ENCODE measurements at places on chromosomes 4 and X. TPM values are rescaled to one million over a fixed set of nuclear protein-coding genes. Genes with fewer than 3 reads are reported as not detected.

Gene ANAPC4
- total RNA-seq: 29.2 TPM

Gene FMR1
- total RNA-seq: 31.1 TPM

Gene RGS12
- total RNA-seq: 22.2 TPM

Gene NMU
- total RNA-seq: 81.1 TPM

Gene GSX2
- not detected for total RNA-seq

Gene PCDH7
- 65.9 TPM for total RNA-seq

Gene SPANXA2
- not detected for total RNA-seq

Gene SLC10A4
- total RNA-seq: 8.4 TPM

Gene TBC1D25
- 10.5 TPM for total RNA-seq

Gene TREX2
- total RNA-seq: 2.9 TPM

DNA sequence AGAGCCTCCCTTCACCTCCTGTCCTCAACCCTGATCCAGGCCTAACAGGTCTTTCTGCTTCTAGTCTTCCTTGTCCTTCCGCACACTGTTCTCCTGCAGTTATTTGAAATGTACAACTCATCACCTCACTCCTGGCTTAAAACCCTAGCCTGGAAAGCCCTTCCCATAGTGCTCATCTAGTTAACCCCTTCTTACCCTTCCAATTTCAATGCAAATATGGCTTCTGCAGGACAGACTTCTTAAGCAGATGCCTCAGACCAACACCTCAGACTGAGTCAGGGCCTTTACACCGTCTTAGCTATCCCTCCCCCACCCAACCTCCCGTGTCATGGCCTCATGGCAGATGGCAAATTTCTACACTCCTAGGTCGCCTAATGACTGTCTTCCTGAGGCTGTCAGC lies 130.4 kb downstream of the BCOR start:
- DNase-seq: no peak

- no peak for DNase-seq
These were observed 48.2 kb downstream of the EVC2 start for GRCh38 chr4:5660185-5660584.

DNA sequence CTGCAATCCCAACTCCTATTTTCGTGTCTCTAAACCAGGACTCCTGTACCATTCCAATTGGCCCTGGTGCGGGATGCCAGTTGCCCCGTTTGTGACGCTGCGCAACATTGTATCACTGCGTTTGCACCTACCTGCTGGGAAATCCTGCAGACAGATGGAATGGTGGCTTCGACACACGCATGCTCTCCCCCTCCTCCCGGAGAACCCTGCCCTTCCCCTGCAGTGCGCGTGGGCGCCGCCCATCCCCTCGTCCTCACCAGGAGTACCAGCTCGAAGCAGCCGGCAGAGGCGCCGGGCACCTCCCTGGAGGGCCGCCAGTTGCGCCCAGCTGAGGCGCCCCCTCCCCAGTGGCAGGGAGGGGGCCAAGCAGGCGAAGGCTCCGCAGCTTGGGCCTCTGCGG lies 1.4 kb downstream of the DGKK start:
- no peak for DNase-seq

GRCh38 chr4:127586922-127587571 lies 45.7 kb upstream of the INTU start:
- peak; percentile 38 for DNase-seq

DNA sequence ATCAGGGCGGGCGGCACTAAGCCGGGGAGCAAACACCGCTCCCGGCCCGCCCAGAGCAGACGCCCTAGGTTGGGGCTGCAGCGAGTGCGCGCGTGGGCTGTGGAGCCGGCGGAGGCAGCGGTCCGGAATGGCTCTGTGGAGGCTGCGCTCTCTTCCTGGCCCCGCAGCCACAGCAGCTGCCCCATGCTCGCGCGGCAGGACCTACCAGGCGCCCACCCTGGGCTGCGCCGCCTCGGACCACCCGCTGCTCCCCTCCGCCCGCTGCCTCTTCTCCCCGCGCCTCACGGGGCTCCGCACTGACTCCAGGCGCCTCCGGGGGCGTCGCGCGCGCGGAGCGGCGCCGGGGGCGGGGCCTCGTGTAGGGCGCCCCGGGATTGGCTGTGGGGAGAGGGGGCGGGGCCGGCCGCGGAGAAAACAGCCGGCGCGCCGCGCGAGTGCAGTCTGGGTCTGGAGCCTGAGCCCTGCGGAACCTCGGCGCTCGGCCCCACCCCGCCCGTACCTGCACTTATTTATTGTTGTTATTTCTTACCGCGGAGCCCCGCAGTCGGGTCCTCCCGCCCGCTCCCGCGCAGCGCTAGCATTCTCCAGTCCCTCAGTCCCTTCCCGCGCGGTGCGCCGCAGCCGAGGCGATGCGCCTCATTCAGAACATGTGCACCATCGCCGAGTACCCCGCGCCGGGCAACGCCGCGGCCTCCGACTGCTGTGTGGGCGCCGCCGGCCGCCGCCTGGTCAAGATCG lies at the start of gene RASL11B:
RASL11B (plus strand) TSS at position 439 of the 738 bp plus-strand sequence; CDS start at position 630, 191 bp downstream.
- DNase-seq: peak; percentile 4

DNA sequence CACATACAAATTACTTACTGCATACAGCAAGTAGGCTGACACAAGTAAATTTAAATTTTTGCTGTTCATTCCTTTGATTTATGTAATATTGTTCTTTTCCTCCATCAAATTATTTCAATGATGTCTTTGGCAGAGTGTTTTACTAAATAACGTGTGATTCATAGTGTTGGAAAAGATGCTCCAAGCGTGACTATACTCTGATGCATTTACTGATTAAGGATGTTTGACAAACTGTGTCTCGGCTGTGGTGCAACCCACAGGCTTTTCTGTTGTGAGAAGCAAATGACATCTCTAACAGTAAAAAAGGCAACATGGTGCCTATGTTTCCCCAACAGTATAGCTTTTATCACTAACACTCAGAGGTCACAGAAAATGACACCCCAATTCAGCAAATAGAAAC lies 540.9 kb downstream of the PPP4R3C start:
- DNase-seq: no peak

DNA sequence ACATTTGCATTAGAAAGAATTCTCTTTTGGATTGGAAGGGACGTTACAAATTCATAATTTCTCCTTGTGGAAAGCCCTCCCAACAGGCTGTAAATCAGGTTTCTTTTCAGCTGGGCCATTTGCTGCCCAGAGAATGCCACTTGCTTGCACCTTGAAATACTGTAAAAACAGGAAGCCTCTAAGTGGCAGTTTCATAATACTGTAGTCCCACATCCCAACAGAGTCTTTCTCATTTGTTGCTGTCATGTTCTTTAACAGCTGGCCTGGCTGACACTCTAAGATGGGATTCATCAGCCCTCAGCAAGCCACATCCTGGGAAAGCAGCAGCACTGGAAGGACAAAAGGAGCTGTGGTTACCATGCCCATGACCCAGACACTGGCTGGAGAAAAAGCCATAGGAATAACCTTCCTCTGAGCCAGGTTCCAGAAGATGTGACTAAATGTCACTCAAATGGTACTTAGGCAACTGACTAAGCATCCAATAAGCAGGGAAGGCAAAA lies 221.9 kb upstream of the MBNL3 start:
- no peak for DNase-seq

- DNase-seq: no peak
These were observed 67.8 kb upstream of the ATP6AP2 start for GRCh38 chrX:40513012-40513411.

DNA sequence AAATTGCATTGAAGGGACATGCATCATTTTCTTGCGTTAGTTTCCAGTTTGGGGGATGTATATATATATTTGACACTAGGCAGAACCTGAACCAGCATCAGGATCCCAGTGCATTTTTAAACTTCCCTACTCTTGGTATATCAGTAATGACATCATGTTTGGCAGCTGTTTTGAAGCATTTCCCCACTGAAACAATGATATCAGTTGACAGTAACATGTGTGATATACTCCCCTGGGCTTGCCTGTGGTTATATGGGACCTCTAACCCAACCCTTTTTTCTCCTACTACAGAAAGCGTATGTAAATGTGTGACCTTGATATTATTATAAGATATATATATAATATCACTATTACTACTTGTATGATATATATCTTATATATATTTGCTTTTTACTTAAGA lies 225.9 kb upstream of the CASK start:
- DNase-seq: no peak

GRCh38 chrX:11474576-11474975 lies 181.4 kb downstream of the AMELX start:
- no peak for DNase-seq

- no peak for DNase-seq
These were observed 3.8 kb downstream of the ASMT start for GRCh38 chrX:1618689-1619088.

DNA sequence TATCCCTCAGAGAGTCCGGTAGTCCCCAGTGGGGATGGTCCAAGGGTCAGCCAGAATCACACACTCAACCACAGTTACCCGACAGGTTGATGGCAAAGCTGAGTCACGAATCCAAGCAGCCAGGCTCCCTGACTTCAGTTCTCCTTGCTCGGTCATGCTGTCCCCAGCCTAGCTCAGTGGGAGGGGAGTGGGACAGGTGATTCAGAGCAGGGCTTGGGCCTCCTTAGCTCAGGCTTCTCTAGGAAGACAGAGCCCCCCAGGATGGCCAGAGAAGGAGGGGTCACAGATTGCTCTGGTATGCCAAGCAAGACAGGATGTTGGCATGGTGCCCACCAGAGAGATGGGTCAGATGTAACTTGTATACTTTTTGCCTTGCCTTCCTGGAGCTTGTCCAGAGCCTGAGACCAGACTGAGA lies 66.5 kb downstream of the EFNB1 start:
- DNase-seq: no peak

DNA sequence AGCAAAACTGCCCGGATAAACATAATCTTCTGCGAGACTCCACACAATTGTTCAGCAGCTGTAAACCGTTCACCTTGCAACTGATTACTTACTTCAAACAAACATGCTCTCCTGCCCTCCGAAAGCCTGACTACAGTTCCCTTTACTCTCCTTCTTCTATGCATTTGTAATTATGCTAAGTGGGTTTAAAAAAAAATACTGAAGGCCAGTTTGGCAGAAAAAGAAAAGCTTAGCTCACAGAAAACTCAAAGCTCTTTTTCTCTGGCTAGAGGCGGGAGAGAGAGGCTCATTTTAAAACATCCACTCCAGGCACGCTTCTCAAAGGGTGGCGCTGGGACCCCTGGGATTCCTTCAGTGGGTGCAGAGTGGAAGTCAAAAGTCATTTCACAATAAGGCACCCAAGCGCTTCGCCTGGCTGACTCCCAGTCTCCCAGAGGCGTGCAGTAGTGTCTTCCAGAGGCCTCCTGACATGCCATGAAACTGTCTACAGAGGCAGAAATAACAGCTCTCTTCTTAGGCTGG lies 1.9 kb downstream of the DHRSX start:
- no peak for DNase-seq

- no peak for DNase-seq
These were observed 69.2 kb downstream of the BLTP1 start for GRCh38 chr4:122221322-122221721.

DNA sequence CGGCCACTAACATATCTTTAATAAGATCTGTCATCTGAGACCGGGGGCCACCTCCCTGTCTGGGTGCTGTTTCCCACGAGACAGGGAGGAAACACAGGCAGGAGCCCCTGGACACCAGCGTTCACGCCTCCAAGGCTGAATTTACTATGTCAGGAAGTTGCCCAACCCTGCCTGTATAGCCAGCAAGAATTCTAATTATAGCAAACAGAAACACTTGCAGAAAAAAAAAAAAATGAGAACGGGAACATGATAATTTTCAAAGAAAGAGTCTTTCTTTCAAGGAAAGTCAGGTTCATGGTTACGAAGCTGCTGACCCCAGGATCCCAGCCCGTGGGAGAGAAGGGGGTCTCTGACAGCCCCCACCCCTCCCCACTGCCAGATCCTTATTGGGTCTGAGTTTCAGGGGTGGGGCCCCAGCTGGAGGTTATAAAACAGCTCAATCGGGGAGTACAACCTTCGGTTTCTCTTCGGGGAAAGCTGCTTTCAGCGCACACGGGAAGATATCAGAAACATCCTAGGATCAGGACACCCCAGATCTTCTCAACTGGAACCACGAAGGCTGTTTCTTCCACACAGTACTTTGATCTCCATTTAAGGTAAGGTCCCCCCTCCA lies at the start of gene IL3RA:
IL3RA (plus strand) TSS at position 455 of the 613 bp plus-strand sequence. CDS start 4,981 bp downstream, outside the sequence.
- no peak for DNase-seq

- DNase-seq: no peak
These were observed 132.8 kb downstream of the KCNIP4 start for GRCh38 chr4:21815651-21816377.

- no peak for DNase-seq
These were observed 92.5 kb upstream of the ENPP6 start for GRCh38 chr4:184310171-184310567.

GRCh38 chr4:147025042-147025441 lies 79.4 kb upstream of the TTC29 start:
- no peak for DNase-seq

DNA sequence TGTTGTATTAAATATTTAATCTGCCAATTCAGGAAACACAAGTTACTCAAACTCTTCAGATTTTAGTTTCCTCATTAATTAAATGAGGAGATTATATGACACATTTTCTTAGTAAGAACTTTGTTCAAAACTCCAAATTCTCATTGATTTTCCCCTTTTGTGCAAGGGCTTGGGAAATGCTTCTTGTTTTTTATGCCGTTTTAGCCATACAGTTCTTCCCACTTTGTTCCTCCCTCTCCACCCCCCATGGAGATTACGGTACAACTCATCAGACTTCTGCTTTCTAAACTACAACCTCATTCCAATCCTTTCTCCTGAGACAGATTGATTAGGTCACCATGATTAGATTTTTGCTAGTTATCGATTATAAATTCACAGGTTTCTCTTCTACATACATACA lies 10.9 kb upstream of the BBS7 start:
- no peak for DNase-seq

- no peak for DNase-seq
These were observed 5.7 kb upstream of the SORCS2 start for GRCh38 chr4:7186516-7187167.

DNA sequence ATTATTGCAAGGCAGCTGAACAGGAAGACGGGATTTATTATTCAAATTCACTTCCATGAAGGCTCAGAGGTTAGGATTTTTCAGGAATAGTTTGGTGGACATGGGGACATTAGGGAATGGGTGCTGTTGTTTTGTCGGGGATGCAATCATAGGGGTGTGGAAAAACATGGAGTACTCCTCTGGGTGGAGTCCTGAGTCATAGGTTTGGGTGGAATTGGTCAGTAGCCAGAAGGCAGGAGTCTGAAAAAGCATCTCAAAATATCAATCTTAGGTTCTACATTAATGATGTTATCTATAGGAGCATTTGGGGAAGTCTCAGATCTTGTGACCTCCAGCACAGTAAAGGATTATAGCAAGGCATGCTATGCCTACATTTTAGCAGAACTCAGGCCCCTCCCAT lies 14.5 kb upstream of the ETNPPL start:
- DNase-seq: no peak

- DNase-seq: no peak
These were observed 447.7 kb downstream of the STIM2 start for GRCh38 chr4:27308379-27308778.

- no peak for DNase-seq
These were observed 363.3 kb upstream of the MAGEB2 start for GRCh38 chrX:29851857-29852605.

GRCh38 chr4:152643153-152644035 lies 36.4 kb downstream of the TMEM154 start:
- no peak for DNase-seq

DNA sequence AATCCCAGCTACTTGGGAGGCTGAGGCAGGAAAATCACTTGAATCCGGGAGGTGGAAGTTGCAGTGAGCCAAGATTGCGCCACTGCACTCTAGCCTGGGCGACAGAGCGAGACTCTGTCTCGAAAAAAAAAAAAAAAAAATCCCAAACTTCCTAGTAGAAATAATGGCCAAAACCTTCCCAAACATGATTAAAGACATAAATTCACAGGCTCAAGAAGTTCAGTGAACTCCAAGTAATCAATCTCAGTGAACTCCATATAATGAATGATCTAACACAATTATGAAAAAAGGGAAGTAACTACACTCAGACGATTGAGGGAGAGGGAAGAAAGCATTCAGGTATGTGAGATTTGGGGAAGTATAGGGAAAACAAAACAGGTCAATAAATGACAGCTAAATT lies 6.5 kb downstream of the FUNDC1 start:
- no peak for DNase-seq

All from HCT116 (cell line).